Hepatocyte (in vitro differentiated cells): ENCODE measurements at places on chromosomes 6 and 20. TPM values are rescaled to one million over a fixed set of nuclear protein-coding genes. Genes with fewer than 3 reads are reported as not detected.

The RBCK1 gene
- total RNA-seq, result 56.8 and 76.4 TPM in 2 replicates

The FRS3 gene
- 0.84 and 1.4 TPM in 2 replicates for total RNA-seq

The GID8 gene
- 35.4 and 35.5 TPM in 2 replicates for total RNA-seq

The MYLK4 gene
- total RNA-seq, result 0.28 and 0.43 TPM in 2 replicates

The SLC24A3 gene
- 1.0 and 1.7 TPM in 2 replicates for total RNA-seq

The RNF144B gene
- 1.8 and 2.2 TPM in 2 replicates for total RNA-seq

GRCh38 chr20:35339636-35340035, 47.4 kb upstream of the FAM83C start:
- no peak for DNase-seq

DNA sequence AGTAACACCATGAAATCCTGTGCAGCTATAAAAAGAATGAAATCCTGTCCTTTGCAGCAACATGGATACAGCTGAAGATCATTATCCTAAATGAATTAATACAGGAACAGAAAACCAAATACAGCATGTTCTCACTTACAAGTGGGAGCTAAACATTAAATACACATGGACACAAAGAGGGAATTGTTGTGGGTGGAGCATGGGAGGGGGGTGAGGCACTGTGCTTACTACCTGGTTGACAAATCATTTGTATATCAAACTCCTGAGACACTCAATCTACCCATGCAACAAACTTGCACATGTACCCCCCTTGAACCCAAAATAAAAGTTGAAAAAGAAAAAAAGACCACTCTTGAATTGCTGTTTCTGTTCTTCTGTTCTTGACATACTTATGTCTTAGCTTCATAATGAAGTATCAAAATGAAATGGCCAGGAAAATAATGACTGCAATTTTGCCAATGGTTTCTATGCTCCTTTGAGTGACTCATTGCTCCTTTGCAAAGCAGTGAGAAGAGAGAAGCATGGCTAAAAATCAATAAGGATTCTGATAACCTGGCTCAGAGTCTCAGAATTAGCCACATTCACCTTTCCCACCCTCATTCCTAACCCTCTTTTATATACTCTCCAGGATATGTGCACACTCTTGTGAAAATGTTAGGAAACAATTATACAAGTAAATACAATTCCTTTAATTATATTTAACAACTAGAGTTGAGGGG, 71.0 kb downstream of the CYP39A1 start:
- no peak for DNase-seq

- no peak for DNase-seq
Observed at GRCh38 chr20:50230871-50231560, 40.4 kb downstream of the CEBPB start.

DNA sequence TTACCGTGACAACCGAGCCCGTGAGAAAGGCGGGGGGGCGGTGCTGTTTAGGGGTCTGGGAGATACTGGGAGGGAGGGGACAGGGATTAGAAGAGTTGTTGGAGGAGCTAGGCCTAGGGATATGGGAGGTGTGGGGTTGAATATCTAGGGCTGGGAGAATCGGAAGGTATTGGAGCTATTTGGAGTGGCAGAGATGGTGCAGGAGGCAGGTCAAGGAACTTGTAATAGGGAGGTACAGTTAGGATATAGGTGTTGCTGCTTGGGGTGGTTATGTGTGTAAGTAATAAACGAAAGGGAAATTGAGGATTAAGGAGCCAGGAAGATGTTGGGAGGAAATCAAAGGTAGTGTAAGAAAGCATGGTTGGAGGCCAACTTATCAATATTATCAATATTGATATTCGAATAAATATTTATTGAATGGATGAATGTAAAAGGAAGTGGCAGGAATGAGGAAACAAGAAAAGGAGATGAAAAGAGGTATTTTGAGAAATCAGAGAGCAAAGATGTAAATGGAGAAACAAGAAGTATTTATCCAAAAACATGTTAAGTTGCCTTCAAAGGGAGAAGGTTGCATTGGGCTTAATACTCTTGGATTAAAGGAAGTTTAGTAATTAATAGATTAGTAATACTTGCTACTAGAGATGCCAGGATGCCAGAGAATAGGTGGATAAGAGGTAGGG, 602 bp downstream of the PPP1R11 start:
- DNase-seq, result peak; percentile 87

GRCh38 chr20:4633780-4634179, 87.9 kb upstream of the PRND start:
- peak; percentile 29 for DNase-seq

DNA sequence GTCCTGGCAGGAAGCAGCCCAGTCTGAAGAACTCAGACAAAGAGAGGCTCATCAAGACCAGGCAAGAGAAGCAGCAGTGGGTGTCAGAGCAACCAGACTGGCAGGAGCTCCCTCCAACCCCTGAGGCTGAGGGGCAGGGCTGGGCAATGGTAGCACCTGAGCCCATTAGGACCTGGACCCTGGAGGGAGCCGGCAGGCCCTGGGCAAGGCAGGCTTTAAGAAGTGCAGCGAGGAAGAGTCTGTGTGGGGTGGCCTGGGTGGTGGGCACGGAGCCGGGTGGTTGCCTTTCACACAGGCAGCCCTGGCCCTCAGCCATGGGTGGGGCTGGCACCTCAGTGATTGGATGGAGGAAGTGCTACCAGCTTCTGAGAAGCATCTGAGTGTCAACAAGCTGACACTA, 33.1 kb upstream of the IRF4 start:
- DNase-seq, result no peak

- DNase-seq, result no peak
Observed at GRCh38 chr20:63431944-63432343, 40.5 kb downstream of the KCNQ2 start.

GRCh38 chr6:98308564-98308963, 525.8 kb upstream of the POU3F2 start:
- no peak for DNase-seq

DNA sequence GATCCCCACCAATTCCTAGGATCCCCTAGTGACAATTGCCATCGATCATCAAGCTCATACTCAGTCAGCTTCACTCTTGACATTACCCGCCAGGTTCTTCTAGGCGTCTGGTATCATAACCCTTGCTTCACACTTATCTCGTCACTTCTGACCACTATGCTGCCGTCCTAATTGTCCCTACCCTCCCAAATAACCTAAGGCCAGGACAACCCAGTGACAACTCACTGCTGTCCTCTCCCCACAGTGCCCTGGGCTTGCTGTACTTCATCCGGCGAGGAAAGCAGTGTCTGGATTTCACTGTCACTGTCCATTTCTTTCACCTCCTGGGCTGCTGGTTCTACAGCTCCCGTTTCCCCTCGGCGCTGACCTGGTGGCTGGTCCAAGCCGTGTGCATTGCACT, 3.7 kb downstream of the SYS1 start:
- no peak for DNase-seq

DNA sequence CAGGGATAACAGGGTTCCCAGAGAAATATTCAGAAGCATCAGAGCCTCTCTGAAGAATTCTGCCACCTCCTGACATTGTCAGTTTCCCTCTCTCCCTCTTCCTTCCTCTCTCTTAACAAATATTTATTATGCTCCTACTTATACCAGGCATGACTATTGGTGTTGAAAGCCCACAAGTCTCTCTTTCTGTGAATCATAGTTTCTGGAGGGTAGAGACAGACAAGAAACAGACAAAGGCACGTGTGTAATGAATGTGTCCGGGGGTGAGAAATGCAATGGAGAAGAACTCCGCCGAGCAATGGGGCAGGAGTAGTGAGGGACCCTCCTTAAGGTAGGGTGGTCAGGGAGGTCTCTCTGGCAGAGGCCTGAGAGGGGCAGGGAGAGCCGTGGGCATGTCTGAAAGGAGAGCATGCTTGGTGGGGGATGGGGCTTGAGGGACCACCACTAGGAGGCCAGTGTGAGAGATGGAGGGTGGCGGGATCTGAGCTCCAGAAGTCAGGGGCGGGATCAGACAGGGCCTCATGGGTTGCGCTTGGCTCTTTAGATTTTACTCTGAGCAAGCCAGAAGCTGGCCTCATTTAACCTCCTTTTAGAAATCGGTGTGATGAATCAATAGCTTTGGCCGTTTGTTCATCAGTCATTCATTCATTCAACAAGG, 57.3 kb downstream of the EYA2 start:
- no peak for DNase-seq
